Naive thymus-derived CD8-positive, alpha-beta T cell (primary cell): ENCODE measurements at places on chromosomes 13 and 19.

DNA sequence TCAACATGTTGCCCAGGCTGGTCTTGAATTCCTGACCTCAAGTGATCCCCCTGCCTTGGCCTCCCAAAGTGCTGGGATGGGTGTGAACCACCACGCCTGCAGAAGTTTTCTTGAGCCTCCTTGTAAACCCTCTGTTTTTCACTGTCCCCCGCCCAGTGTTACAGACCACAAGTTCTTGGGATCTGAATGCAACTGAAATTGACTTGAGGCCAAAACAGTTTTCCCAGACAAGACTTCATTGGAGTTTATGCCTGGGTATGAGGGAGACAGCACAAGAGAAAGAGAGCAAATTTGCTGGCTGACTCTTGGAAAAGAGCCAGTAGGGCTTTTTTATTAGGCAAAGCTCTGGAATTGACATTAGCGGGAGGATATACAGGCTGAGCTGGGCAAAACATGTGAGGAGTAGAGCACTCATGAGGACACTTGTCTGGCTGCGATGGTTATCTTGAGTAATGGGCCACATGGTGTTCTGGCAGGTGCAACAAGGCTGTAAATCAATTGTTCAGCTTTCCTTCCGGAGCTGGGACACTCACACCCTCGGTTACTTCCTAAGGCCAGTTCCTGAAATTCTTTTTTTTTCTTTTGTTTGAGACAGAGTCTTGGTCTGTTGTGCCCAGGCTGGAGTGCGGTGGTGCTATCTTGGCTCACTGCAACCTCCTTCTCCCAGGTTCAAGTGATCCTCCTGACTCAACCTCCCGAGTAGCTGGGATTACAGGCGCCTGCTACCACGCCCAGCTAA is 12.7 kb upstream of the HNRNPL start:
- H3K36me3 ChIP-seq: no peaks in the 10 kb centered on the region
- no peaks in the 10 kb centered on the region for H3K27me3 ChIP-seq
- peaks cover 39% of the 10 kb centered on the region for H3K4me1 ChIP-seq
- H3K4me3 ChIP-seq: no peak overlapping the region
- H3K27ac ChIP-seq: no peak overlapping the region
- no peak for DNase-seq

DNA sequence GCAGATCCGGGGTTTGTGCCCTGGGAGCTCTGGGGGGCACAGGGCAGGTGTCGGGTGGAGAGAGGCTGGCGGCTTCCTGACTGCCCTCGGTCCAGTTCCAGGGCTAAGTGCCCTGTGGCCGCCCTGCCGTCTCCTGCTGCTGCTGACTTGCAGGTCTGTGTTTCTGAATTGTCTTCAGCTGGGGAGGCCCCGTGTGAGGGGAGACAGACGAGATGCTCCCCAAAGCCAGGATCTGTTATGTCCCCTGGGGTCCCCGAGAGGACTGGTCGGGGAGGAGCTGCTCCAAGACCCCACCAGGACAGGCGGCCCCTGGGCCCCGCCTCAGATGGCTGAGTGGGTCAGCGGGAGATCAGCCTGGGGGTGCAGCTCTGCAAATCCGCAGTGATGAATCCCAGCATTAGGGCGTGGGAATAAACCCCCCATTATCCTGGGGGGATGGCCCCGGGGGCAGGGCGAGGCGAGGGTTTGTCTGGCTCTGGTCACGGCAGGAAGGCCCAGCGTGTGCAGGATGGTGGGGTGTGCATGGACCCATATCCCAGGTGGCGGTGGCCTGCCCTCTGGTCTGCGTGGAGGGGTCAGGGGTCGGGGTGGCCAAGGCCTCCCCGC is 4.7 kb downstream of the HCN2 start:
- no peaks in the 10 kb centered on the region for H3K36me3 ChIP-seq
- no peaks in the 10 kb centered on the region for H3K4me1 ChIP-seq
- H3K27ac ChIP-seq: no peak overlapping the region
- H3K4me3 ChIP-seq: no peak overlapping the region

GRCh38 chr13:87234981-87235380 is 436.2 kb upstream of the SLITRK5 start:
- DNase-seq: no peak
- no peaks in the 10 kb centered on the region for H3K4me1 ChIP-seq
- H3K27ac ChIP-seq: no peak overlapping the region
- no peaks in the 10 kb centered on the region for H3K27me3 ChIP-seq
- no peak overlapping the region for H3K4me3 ChIP-seq
- H3K36me3 ChIP-seq: no peaks in the 10 kb centered on the region

DNA sequence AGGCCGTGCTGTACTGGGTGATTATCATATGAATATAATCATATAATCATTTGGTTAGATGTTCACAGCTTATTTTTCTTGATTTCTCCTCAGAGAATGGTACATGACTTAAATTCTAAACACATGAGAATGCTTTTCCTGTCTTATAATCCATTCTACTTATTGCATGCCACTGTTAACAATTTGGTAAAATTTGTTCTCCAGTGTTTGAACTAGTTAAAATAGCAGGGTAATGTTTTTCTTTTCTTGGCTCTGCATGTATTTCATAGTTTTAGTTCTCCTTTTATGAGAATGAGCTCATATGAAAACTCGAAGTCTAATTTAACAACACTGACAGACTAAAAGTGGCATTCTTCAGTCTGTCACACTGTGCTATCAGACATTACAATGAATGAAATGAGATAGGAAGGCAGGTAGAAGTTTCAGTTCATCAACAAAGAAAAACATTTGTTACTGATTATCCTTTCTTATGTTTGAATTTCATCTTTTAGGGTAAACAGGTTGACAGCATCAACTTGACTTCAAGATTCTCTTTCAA is 10.2 kb downstream of the SPRYD7 start:
- no peaks in the 10 kb centered on the region for H3K27me3 ChIP-seq
- no peak overlapping the region for H3K27ac ChIP-seq
- peaks cover 18% of the 10 kb centered on the region for H3K36me3 ChIP-seq
- H3K4me3 ChIP-seq: no peak overlapping the region
- DNase-seq: no peak
- no peaks in the 10 kb centered on the region for H3K4me1 ChIP-seq

- H3K4me3 ChIP-seq: no peak overlapping the region
- no peak for DNase-seq
- H3K27me3 ChIP-seq: peaks cover 20% of the 10 kb centered on the region
- H3K36me3 ChIP-seq: no peaks in the 10 kb centered on the region
- no peaks in the 10 kb centered on the region for H3K4me1 ChIP-seq
Observed at GRCh38 chr13:110583178-110583865, 21.8 kb upstream of the RAB20 start.

DNA sequence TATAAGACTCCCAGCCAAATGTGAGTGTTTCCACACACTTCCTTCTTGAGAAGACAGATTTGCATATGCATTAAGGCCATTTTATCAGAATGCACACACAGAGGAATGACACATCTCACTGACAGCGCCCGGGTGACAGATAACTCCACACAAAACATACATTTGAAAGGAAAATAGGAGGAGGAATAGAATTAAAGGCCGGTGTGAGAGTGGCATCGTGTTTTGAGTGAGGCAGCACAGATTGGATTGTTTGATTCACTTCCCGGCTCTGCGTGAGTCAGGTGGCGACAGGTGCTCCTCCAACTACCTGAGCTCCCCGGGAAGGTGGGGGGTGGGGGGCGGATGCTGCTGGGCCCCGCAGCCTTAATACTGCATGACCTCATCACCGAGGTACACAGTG is 429.0 kb downstream of the TSHZ3 start:
- no peaks in the 10 kb centered on the region for H3K36me3 ChIP-seq
- H3K27ac ChIP-seq: no peak overlapping the region
- peaks cover 6% of the 10 kb centered on the region for H3K27me3 ChIP-seq
- H3K4me3 ChIP-seq: no peak overlapping the region

GRCh38 chr13:35460061-35460460 is 16.4 kb downstream of the MAB21L1 start:
- no peak for DNase-seq
- H3K27me3 ChIP-seq: peaks cover 7% of the 10 kb centered on the region
- no peaks in the 10 kb centered on the region for H3K4me1 ChIP-seq
- peaks cover 24% of the 10 kb centered on the region for H3K36me3 ChIP-seq
- H3K4me3 ChIP-seq: no peak overlapping the region

- H3K27ac ChIP-seq: no peak overlapping the region
- no peak for DNase-seq
- H3K27me3 ChIP-seq: no peaks in the 10 kb centered on the region
Observed at GRCh38 chr19:4374498-4375163, 25.7 kb downstream of the SH3GL1 start.

DNA sequence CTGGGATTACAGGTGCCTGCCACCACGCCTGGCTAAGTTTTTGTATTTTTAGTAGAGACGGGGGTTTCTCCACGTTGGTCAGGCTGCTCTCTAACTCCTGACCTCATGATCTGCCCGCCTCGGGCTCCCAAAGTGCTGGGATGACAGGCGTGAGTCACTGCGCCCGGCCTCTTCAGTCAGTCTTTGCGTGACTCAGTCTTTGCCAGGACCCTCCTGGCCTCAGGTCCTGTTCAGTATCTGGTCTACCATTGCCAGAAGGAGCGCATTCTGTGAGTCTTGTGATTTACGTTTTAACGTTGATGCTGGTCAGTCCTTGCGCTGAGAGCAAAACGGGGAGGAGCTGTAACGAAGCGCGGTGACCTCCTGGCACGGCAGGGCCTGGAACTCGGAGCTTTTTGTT is 7.6 kb upstream of the HMG20B start:
- no peak for DNase-seq
- H3K4me3 ChIP-seq: no peak overlapping the region
- H3K27ac ChIP-seq: no peak overlapping the region
- no peaks in the 10 kb centered on the region for H3K27me3 ChIP-seq
- no peaks in the 10 kb centered on the region for H3K4me1 ChIP-seq
- H3K36me3 ChIP-seq: no peaks in the 10 kb centered on the region

DNA sequence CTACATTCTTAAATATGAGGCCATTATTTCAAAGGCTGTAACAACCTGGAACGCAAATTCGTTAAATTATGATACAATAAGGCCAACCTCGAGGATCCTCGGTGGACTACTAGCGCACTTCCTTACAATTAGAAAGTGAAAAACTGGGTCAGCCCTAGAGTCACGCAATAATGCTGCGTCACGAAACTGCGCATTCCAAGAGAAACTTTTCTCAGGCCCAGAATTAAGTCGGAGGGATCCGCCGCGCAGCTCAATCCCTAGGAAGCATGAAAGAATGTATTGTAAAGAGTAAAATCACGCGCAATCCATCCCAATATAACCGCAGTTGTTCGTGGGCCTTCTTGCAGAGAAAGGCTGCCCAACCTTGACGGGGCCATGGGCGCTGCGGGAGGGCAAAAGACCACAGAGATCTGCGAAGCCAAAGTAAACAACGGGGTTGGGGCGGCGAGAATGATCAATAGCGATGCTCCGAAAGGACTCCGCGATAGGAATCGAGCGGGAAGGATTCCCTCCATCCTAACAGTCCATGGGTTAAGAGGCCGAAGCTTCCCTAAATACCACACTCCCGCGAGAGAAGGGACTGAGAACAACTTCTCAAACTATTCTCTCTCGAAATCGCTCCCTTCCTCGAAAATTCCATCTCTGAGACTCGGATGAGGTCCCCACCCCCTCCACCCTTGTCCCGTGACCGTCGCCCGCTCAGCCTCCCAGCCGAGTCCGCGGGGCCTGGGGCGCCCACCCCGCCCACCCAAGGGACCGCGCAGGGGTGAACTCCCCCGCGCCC is 564 bp downstream of the SPART start:
- H3K27ac ChIP-seq: peak overlapping the region; percentile 99
- H3K4me3 ChIP-seq: peak overlapping the region; percentile 94
- H3K27me3 ChIP-seq: no peaks in the 10 kb centered on the region
- peak; percentile 37 for DNase-seq
- peaks cover 24% of the 10 kb centered on the region for H3K4me1 ChIP-seq

- no peaks in the 10 kb centered on the region for H3K27me3 ChIP-seq
- H3K27ac ChIP-seq: no peak overlapping the region
- no peaks in the 10 kb centered on the region for H3K36me3 ChIP-seq
- H3K4me3 ChIP-seq: no peak overlapping the region
Observed at GRCh38 chr19:51145916-51146493, 3.9 kb downstream of the SIGLEC7 start.

DNA sequence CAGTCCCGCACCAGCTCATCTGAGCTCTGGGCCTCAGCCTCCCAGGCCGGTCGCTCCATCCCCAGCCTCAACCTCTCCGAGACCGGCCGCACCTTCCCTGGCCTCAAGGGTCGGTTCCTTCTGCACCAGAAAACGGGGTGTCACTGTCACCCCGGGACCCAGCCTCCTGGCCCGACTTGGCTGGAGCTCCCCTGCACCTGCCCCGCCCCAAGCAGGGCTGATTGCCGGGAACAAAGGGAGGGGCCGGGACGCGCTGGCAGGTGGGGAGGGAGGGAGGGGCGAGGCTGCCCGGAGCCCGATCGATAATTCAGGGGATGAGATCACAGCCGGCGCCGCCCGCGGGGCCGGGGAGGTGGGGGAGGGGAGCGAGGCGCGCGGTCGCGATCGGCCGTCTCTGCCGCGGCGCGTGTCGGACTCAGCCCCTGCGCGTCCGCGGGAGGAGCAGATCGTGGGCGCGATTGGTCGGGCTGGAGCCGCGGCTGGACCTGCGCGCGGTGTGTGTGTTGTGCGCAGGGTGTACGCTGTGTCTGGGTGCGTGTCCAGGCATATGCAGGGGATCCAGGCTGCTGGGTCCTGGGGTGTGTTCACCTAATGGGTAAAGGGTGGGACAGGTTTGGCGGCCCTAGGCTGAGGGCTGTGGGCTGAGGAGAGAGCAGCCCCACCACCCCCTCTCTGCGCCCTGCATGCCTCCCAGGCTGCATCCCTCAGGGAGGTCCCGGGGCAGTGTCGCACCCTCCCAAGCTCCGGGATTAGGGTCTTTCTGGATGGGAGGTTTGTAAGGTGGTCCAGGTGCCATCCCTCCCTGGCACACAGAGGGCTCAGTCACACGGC is 1.1 kb upstream of the SHC2 start:
- H3K4me1 ChIP-seq: peaks cover 8% of the 10 kb centered on the region
- no peak overlapping the region for H3K27ac ChIP-seq
- peak overlapping the region; percentile 70 for H3K4me3 ChIP-seq
- H3K27me3 ChIP-seq: no peaks in the 10 kb centered on the region
- peaks cover 2% of the 10 kb centered on the region for H3K36me3 ChIP-seq
- no peak for DNase-seq

- DNase-seq: no peak
- H3K27me3 ChIP-seq: no peaks in the 10 kb centered on the region
- H3K4me1 ChIP-seq: peaks cover 23% of the 10 kb centered on the region
- no peak overlapping the region for H3K4me3 ChIP-seq
- no peak overlapping the region for H3K27ac ChIP-seq
Observed at GRCh38 chr19:7188698-7189629, 105.2 kb downstream of the INSR start.

- peaks cover 3% of the 10 kb centered on the region for H3K4me1 ChIP-seq
- no peak overlapping the region for H3K4me3 ChIP-seq
- H3K36me3 ChIP-seq: no peaks in the 10 kb centered on the region
- no peaks in the 10 kb centered on the region for H3K27me3 ChIP-seq
Observed at GRCh38 chr13:104816726-104817125, 1718.7 kb downstream of the EFNB2 start.

DNA sequence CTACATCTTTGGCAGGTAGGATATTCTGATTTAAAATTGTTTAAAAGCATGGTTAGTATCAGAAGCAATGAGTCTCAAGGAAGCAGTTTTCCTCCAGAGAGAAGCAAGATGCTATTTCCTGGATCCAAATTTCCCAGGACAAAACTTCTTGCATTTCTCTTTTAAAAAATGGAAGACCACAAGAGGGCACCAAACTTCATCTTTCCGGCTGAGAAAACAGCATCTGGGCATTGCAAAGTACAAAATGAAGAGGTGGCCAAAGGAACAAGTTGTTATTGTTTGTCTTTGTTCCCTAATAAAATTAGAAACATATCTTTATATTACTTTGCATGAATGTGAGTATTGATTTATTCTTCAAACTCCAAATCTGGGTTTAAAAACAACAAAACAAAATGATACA is 60.0 kb upstream of the LRCH1 start:
- no peak overlapping the region for H3K27ac ChIP-seq
- peak; percentile 38 for DNase-seq
- no peaks in the 10 kb centered on the region for H3K36me3 ChIP-seq
- H3K4me3 ChIP-seq: no peak overlapping the region
- H3K4me1 ChIP-seq: no peaks in the 10 kb centered on the region

- peaks cover 14% of the 10 kb centered on the region for H3K27me3 ChIP-seq
- H3K4me1 ChIP-seq: peaks cover 30% of the 10 kb centered on the region
- peak; percentile 11 for DNase-seq
- H3K36me3 ChIP-seq: no peaks in the 10 kb centered on the region
Observed at GRCh38 chr19:44848036-44848811, 2.1 kb downstream of the NECTIN2 start.
